Activated naive CD8-positive, alpha-beta T cell treated with anti-CD3 and anti-CD28 coated beads, Interleukin-2, amount 50 U/mL, for 24 hours (primary cell): ENCODE measurements at places on chromosomes 5 and 9.

DNA sequence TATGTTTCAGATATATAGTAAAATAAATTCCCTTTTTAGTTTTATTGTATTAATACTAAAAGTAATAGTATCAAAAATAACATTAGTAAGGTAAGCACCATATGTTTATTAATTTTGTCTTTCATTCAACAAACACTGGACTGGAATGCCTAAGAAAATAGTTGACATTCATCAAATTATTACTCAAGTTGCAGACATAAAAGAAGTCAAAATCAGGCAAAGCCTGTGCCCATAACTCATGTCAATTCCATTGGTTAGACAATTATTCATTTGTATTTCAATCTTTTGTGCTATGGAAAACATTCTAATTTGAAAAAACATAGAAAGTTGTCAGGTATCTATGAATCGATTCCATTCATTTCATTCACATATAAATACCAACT lies 158.9 kb downstream of the CEMIP2 start:
- no peak for DNase-seq

GRCh38 chr5:168941901-168942300 lies 359.0 kb downstream of the SLIT3 start:
- no peak for DNase-seq

DNA sequence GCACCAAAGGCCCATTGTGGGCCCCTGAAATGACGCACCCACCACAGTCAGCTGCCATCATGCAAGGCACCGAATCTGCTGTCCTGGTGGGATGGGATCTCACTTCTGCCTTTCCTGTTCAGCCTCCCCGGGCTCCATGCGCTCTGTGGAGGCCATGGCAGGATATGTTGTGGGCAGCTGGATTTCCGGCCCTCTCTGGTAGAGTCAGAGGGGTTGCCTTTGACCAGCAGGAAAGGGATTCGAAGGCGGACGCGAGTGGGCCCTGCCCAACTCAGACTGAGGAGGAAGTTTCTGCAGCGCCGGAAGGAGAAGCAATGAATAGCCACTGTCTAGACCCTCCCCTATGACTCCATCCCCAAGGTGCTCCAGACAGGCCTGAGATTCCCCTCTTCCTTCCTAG lies 35.5 kb downstream of the GADD45G start:
- no peak for DNase-seq

- no peak for DNase-seq
Measured at GRCh38 chr5:147065071-147065470, 169.8 kb upstream of the STK32A start.
